ENCODE measurements at places on chromosomes 6 and 20.

- DNase-seq: no peak
Measured at GRCh38 chr6:14290041-14290771, 172.6 kb downstream of the CD83 start.

GRCh38 chr6:111658462-111659154 is 52.9 kb upstream of the TRAF3IP2 start:
- no peak for DNase-seq

DNA sequence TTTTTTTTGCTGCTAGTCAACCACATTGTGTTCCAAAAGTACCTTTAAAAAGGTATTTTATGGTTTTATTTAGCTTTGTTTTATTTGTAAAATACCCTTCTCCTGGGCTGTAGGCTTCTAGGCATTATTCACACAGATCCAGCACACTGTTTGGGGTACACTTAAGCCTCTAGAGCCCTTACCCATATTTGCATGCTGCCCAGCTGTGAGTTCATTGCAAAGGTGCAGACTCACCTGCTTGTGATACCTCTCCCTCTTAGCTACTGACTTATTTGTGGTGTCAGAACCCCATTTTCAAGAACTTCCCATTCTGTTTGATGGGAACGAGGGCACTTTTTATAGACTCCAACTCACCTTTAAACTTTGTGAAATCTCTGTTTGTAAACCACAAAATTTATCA is 69.8 kb downstream of the RIN2 start:
- DNase-seq: no peak

DNA sequence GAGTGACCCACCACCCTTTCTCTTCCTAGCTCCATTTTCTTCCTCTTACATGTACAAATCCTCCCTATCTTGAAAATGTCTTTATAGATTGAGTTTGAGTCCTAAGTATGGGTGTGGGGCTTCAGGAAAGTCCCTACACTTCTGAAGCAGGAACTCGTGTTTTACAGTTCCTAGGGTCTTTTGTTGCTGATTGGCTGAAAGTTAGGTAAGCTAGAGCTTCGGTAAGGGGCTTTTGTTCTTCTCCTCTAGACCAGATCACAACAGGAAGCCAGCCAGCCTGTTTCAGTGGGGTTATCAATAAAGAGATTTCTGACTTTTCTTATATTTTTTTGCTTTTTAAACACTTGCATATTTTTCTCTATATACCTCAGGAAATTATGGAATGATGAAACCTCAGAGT is 51.3 kb downstream of the CNR1 start:
- no peak for DNase-seq

GRCh38 chr6:143528164-143528811 is 16.8 kb upstream of the FUCA2 start:
- no peak for DNase-seq

DNA sequence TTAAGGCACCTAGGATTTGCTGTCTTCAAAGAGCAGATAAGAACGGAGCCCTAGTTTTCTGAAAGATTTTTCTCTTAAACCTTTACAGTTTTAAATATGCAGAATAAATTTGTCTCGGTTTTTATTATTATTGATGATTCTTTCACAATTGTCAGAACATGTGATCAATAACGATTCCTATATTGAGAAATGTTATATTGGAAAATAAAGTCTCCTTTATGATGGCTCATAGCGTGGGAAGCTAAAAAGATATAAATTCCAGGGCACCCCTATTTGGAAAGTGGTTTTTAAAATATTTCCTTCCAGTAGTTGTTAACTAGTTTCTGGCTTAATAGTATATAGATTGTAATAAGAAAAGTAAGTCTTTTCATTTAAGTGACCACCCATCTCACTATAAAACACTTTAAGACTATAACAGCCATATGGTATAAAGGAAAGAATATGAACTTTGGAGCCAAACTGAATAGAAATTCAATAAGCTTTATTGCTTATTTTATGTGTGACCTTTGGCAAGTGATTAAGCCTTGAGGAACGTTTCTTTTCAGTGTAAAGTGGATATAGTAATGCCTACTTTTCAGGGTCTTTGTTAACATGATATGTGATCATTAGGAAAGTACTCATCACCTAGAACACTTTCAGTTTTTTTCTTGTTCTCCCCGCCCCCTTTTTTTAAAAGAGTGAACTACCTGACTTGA is 369.6 kb downstream of the LAMA2 start:
- DNase-seq: no peak

DNA sequence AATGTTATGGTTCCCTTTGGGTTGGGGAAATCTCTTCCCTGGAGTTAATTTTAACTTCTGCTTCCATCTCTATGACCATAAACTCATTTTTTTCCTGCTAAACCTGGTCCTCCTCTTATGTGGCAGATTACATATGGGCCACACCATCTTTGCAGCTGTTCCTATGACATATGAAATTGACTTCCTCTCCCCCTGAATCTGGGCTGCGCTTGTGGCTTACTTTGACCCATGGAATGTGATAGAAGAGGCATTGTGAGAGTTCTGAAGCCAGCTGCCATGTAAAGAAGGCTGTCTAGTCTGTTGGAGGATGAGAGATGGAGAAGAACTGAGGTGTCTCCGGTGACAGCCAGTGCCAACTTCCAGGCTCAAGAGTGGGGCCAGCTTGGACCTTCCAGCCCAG is 100.1 kb downstream of the CDC5L start:
- DNase-seq: no peak

All from CD4-positive, alpha-beta T cell treated with Interleukin-15 for 4 hours (primary cell).